Amygdala (tissue), 56 donors: ENCODE measurements at places on chromosomes 5 and 9.

GRCh38 chr9:89448381-89448780, 49.5 kb downstream of the SEMA4D start:
- peak; percentile 82 for DNase-seq

DNA sequence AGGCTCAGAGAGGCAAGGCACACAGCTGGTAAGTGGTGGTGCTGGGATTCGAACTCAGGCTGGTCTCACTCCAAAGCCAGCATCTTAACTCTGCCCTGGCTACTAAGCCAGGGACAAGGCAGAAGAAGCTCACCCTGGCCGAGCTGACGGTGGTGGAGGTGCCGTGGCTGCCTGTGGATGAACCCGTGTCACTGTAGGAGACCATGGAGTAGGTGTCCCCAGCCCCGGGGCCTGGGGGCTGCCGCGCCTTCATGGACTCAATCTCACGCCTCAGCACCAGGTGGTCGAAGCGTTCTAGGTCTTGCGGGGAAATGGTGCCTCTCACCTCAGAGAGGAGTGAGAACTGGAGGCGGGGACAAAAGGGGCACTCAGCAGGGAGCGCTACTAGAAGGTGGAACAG, 35.4 kb upstream of the AKNA start:
- DNase-seq, result no peak

DNA sequence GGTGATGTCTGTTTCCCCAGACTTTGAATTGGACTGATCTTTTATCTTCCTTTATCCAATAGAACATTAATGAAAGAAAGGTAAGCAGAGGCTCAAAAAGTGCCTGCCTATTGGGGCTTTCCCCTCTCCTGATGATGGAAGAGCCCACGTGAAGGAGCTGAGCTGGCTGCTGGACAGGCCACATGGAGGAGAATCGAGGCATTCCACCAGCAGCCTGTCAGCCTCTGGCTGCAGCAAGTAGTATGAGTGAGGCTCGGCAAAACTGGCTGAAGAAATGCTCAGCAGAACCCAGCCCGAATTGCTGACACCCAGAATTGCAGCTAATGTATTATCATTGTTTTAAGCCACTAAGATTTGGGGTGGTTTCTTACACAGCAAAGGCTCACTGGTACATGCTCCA, 66.5 kb upstream of the STC2 start:
- no peak for DNase-seq

- no peak for DNase-seq
Observed at GRCh38 chr5:54785729-54786591, 199.4 kb downstream of the ESM1 start.

DNA sequence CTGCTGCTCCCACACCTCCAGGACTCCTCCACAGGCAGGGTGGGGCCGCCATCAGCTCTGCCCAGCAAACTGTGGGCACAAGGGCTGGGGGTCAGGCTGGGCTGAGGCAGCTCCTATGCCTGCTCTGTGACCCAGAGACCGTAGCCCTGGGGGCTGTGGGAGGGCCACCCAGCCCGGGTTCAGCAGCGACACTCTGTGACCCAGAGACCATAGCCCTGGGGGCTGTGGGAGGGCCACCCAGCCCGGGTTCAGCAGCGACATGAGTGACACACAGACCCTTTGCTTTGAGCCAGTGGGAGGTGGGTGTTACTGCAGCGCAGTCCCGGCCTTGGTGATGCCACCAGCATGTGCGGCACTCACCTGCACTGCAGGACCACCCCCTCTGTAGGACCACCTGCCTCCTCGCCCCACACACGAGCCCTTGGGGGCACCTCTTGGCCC, 118.9 kb upstream of the LPCAT1 start:
- no peak for DNase-seq

GRCh38 chr9:31519011-31519410, 865.4 kb upstream of the ACO1 start:
- DNase-seq, result no peak

- no peak for DNase-seq
Observed at GRCh38 chr5:168157141-168157540, 134.3 kb upstream of the WWC1 start.

GRCh38 chr5:161302559-161302958, 244.0 kb downstream of the GABRB2 start:
- no peak for DNase-seq

- no peak for DNase-seq
Observed at GRCh38 chr9:133351908-133352634, 4.1 kb downstream of the RPL7A start.

GRCh38 chr9:125613141-125613540, 93.9 kb downstream of the MAPKAP1 start:
- DNase-seq, result no peak
